ENCODE measurements at places on chromosomes 2 and 18.

GRCh38 chr2:158835431-158835830, 40.3 kb downstream of the DAPL1 start:
- no peak for DNase-seq

DNA sequence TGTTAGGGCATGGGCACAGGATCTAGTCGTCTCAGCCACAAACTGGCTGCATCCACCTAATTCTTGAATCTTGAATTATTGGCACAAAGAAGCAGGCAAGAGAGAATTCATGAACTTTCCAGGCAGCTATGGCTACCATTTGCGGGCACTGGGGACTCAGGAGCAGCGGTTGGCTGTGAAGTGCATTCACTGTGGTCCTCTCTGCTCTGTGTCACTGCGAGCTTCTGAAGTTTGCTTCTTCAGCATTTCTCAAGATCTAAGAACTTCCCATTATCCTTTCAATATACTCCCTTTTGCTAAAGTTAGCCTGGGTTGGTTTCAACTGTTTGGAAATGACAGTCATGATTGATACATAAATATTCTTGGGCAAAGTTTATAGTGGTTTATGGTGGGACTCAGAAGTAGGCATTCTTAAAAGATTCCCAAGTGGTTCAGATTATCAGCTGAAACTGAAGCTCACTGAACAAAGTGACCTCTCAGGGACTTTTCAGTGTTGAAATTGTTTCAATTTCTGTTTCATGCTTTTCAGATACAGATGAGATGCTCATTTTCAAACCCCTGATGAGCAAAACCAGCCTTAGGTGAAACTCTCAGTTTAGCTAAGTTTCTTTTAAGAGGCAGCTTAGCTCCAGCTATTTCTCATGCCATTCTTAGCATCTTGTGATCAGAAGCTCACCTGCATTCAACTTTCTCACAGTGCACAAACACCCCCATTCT, 1258.3 kb upstream of the GYPC start:
- no peak for DNase-seq

DNA sequence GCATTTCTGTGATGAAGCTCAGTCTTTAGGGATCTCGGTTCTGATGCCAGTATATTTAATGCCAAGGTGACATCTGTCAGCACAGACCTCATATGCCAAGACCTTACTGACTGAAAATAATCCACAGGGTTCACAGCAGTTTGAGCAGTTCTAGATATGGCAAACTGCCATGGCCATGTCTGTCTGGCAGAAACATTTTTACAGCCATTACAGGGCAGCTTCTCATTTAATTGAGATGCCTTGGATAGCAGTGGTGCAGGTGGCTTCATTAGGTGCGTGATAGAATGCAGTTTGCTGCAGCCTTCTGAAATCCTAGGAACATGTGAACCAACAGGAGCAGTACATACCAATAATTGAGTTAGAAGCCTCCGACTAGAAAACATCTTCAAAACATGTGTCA, 510.6 kb downstream of the XIRP2 start:
- DNase-seq = no peak

- no peak for DNase-seq
Measured at GRCh38 chr2:47264143-47264542, 109.0 kb upstream of the STPG4 start.

DNA sequence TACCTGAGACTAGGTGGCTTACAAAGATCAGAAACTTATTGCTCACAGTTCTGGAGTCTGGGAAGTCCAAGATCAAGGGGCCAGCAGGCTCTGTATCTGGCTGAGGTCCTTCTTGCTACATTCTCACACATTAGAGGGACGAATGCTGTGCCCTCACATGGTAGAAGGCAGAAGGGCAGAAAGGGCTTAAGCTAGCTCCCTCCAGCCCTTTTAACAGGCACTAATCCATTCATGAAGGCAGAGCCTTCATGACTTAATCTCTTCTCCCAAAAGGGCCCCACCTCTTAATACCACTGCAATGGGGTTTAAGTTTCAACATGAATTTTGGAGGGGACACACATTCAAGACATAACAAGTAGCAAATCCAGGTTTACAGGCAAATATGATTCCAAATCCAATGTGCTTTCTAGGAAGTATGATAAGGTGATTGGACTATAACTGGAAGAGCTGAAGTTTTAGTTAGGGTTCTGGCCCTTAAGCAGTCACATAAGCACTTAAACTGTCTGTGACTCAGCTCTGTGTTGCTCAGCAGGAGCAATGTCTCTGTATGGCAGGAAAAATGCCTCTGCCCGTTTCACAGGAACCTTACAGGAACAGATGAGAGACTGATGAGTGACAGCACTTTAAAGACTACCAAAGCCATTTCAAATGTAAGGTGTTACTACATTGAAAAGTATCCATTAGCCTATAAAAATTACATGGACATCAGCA, 119.6 kb upstream of the PTPRM start:
- no peak for DNase-seq

- DNase-seq = no peak
Measured at GRCh38 chr2:19801367-19802080, 100.3 kb downstream of the TTC32 start.

- DNase-seq = peak; percentile 43
Measured at GRCh38 chr2:6254441-6254840, 562.3 kb downstream of the SOX11 start.

DNA sequence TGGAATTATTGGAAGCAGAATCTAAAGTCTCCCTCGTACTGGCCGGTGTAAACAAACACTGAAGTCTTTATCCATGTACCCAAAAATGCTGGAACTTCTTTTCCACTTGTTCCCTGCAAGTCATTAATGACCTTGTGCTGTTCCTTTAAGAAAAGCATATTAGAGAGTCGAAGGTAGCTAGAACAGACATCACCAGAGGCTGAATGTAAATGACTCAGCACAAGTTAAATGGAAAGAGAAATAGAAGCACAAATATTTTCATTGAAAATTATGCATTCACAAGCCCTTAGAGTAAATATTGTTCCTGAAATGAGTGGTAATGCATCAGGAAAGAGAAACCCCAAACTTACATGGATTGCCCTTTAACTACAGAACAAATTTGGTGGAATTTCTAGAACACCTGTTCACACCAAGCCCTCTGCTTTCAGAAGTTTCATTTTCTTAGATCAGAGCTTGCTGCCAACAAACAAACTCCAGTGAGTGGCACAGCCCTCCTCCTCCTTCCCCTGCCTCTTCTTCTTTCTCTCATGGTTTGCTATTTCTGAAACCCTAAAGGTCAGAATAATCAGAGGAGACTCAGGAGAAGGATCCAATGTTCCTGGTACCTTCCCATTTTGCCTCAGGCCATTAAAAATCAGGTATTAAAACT, 264.3 kb downstream of the TXNL1 start:
- no peak for DNase-seq

DNA sequence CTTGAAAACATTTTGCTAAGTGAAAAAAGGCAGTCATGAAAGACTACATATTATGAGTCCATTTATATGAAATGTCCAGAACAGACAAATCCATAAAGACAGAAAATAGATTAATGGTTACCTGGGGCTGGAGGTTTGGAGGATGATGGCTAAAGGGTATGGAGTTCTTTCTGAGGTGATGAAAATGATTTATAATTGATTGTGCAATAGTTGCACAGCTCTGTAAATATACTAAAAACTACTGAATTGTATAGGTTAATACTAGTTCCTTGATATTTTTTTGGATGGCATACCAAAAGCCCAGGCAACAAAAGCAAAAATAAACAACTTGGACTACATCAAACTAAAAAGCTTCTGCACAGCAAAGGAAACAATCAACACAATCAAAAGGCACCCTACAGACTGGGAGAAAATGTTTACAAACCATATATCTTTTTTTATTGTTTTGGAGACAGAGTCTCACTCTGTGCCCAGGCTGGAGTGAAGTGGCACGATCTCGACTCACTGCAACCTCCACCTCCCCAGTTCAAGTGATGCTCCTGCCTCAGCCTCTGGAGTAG, 21.5 kb downstream of the SOS1 start:
- no peak for DNase-seq

DNA sequence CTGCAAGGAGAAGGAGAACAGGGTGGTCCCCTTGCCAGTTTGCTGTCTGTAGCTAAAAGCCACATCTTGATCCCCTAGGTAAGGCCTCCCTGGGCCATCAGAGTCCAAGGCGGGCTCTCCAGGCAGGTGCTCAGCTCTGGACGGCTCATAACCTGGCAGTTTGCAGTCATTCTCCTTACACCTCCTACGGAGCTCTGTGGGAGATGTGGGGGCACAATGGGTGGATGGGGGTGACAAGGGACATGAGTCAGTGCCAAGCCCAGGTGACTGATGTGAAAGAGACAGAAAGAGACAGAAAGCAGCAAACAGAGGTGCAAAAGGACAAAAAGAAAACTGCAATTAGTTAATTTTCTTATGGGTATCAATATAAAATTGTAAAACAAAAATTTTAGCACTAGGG, 120.6 kb upstream of the ZBTB14 start:
- no peak for DNase-seq

DNA sequence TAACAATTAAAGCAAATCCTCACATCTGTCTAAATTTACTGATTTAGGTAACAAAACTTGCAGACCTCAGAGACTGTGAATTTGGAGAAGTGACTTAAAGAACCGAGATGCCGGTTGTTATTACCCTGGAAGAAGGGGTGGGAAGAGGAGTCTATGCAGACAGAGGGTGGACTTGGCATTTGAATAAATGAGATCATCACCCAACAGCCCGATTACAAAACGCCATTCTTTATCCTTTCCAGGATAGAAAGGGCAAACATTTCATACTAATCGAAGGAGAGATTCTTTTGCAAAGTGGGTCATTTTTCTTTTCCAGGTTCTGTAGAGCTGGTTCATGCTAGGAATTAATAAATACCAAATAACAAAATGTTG, 73.1 kb upstream of the TPO start:
- DNase-seq = no peak

DNA sequence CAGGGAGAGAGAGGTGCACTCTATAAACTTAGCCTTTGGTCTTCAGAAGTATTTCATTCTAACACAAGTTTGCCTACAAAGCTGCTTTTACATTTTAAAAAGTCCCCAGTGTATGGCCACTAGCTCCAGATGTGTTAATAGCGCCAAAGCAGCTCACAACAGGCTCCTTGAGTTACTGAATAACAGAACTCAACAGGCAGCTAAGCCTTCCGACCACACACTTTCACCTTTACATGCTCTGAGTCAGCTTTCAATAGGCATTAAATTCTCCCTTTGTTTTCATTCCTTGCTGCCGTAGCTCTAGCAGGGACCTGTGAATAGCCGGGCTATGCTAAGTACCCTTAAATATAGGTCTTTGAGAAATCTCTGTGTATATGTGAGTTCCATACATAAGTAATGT, 262.8 kb upstream of the PARD3B start:
- DNase-seq = no peak

DNA sequence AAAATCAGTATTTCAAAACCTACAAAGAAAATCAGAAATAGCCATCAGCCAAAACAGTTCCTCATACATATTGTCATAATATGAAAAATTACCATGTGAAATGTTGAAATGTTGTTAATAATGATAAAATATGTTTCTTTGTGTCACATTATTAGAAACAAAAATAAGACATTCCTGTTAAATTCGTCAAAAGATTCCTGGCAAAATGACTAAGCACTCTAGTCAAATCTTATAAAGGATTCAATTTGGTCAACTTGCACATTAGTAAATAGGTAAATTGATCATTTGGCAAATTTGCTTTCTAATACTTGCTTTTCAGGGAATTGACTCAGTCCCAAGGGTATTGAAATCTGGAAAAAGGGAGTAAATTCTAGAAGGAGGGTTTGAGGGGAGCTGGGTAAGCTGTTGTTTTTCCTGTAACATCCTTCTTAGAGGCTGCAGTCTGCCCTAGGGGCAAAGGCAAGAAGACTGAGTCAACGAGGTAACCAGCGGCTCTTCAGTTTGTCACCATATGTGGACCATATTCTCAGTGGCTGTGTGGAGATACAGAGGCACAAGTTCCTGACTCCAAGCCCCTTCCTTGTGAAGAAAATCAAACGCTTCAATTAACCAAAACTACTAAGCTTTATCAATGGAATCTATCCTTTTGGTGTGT, 482.3 kb downstream of the TNS1 start:
- no peak for DNase-seq

GRCh38 chr2:178404368-178404767, 46.6 kb downstream of the PRKRA start:
- DNase-seq = peak; percentile 84

DNA sequence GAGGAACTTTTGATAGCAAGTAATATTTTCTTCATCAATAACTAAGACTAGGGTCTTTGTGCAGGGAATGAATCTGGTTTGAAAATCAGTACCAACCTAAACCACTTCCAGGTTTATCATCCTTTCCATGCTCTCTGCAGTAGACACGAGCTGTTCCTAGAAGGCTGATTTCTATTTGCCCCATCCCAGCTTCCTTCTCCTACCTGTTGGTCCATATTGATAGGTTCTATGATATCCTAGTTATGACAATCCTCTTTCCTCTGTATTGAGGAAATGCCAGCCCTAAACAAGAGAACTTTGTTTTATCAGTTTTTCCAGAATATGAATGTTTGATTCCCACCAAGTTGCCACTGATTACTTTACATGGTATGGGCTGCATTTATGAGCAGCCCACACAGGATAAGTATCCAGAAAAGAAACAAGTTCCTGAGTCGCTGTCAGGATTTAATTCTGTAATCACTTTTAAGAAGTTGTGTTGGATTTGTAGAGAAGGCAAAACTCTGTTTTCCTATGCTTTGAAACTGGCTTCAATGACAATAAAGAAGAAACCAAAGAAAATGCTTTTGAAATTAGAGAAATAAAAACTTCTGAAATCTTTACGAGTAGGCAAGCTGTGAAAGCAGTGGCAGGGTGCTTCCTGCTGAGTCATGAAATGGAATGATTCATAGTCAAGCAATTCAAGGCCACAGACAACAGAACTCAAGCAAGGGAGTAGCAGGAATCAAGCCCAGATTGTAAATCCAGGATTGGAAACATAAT, 37.3 kb upstream of the TANK start:
- no peak for DNase-seq

- DNase-seq = no peak
Measured at GRCh38 chr18:67483952-67484351, 32.6 kb downstream of the DSEL start.

- no peak for DNase-seq
Measured at GRCh38 chr2:7592618-7593140, 675.5 kb downstream of the RNF144A start.

GRCh38 chr2:30394096-30394495, 53.0 kb upstream of the LCLAT1 start:
- DNase-seq = peak; percentile 39

GRCh38 chr18:40159141-40160017, 1795.7 kb upstream of the PIK3C3 start:
- peak; percentile 73 for DNase-seq

DNA sequence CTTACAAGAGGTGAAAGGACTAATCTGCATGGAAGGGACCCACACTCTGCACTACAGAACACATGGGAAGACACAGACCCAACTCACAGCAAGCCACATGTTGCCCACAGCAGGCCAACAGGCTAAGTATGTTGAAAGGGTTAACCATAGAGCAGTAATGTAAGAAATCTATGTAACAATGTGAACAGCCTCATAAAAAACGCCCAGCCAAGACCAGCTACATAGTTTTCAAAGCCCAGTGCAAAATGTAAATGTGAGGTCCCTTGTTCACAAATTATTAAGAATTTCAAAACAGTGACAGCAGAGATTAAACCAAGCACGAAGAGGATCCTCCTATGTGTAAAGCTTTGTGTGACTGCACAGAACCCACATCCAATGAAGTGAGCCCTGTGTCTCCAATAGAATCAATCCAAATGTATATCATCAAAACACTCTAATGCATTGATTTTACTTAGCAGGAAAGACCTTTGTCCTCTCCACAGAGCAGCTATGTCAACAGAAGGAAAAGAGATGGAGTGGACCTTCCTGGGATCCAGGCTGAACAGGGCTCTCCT, 210.1 kb downstream of the AGPS start:
- no peak for DNase-seq

Data from NCI-H510A treated with DMSO at 0.1 percent for 48 hours (cell line).